ENCODE measurements at places on chromosomes 1 and 21. TPM values are rescaled to one million over a fixed set of nuclear protein-coding genes. Genes with fewer than 3 reads are reported as not detected.
A peak's percentile ranks its signal among the peaks of the same experiment; 100 is the strongest.

DNA sequence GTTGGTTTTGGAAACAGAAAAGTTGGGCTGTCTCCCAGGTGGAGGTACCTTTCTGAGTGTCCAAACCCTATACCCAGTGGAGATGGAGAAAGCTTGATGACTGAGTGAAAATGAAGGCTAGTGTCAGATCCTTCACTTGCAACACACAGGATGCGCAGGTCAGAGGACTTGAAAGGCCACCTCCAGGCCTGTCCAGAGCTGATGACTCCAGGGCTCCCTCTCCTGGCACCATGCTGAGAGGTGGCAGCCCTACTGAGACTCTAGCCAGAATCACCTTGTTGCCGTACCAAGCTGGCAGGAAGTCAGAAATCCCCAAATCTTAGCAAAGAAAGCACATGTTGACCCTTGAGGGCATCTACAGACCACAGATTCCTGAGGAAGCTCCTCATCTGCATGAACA, 16.4 kb downstream of the KNCN start:
- no peak for DNase-seq

- peak; percentile 24 for DNase-seq
Measured at GRCh38 chr1:35851132-35851869, 31.7 kb upstream of the AGO1 start.

DNA sequence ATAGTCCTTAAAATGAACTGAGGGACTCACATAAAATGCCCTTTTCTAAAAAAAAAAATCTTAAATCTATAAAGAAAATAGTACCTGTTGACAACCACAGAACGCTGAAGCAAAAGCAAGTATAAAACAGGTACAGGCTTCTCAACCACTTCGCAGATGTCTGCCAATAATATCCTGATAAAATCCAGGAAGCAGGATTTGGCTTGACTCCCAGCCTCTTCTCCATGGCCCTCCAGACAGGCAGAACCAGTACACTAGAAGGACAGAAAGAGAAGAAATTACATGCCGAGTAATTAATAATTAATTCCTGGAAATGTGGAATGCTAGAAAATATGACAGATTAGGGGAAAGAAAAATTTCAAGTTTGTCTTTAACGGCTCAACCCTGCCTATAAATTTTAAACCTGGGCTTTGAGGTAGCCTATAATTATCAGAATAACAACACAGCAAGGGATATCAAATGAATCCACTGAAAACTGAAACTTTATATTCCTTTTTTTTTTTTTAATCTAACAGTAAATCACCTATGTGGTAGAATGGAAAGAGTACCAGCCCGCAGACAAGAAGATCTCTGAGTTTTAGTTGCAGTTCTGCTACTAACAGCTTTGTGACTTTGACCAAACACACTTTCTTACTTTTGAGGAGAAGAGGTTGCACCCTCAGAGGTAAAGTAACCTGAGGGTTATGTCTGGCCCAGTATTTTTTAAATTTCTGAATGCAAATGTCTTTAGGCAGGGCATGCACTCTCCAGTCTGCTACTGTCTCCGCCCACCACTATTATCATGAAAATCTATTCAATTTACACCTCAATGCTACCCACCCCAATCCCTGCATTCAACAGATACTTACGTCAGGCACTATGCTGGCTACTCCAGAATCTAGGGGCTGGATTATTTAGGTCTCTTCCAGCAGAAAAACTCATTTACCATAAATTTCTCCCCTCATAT, 2.7 kb downstream of the KIAA0319L start:
- no peak for DNase-seq

APOBEC4 gene
- 0.09 TPM for polyA plus RNA-seq

DNA sequence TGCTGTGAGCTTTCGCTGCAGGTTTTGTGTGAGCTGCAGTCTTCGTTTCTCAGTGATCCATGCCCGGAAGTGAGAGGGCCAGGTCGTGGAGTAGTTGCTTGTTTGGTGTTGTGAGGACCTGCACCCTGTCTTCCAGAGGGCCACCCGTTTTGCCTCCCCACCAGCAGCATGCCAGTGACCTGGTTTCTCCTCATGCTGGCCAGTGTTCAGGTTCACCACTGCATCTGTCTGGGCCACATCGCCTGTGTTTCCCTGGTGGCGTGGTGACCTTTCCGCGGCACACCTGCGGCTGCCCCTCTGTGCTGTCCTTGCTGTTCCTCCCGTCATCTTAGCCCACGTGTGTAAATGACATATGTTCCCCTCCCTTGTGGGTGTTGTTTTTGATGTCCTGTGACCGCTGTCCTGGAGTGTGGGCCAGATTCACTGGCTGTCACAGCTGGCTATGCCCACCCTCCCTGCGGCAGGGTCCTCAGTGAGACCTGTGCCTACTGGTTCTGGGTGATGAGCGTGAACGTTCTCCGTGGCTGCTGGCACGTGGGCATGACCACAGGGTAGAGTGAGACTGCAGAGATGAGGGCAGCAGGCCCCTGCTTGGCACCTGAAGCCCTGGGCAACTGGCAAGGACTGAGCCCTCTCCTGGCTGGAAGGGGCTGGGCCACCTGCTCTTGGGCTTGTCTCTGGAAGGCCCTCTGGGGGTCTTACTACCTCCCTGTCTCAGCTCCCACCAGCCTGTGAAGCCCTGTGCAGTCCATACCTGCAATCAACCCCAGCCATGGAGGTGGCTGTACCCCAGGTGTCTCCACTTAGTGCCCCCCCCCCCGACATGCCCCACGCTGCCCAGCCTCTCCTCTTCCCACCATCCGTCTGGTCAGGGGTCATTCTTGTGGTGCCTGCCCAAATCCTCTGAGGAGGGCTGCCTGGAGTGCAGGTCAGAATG, 7.3 kb downstream of the IBA57 start:
- DNase-seq, result no peak

DNA sequence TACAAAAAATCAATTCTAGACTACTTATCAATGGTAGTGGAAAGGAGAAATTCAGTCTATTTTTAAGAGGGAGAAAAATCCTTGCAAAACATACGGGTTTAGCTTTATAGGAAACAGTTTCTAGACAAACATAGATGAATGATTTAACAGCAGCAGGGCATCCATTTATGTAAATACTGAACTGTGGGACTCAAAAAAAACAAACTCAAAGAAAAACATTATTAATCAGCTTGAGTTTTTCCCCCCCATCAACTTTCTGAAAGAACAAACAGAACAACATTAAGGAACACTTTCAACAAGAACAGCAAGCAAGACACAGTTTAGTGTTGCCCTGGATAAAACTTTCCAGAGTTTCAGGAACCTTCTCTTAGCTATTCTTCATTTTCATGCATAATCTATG, 147.3 kb upstream of the KCNK2 start:
- DNase-seq, result no peak

- DNase-seq, result no peak
Measured at GRCh38 chr1:222275001-222275728, 272.7 kb downstream of the HHIPL2 start.

OR2G6 gene
- polyA plus RNA-seq, result not detected

- peak; percentile 45 for DNase-seq
Measured at GRCh38 chr1:235767795-235768194, 98.9 kb downstream of the LYST start.

LGR6 gene
- polyA plus RNA-seq, result 0.36 TPM

DNA sequence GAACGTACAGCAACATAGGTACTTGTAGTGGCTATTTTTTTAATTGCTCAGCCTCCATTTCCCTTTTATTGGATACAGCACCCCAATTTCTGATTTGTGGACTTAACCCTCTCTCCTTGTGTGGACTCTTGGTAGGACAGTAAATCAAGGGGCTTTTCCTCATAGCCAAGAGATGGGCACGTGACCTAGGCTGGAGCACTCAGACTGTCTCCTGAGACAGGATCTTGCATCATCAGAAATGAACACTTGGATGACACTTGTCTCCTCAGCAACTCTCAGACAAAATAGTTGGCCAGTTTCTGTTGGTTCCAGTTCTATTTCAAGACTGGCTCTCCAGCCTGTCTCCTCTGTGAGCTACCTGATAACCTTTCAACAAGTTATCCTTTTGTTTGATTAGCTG, 112.9 kb upstream of the ZNF678 start:
- no peak for DNase-seq

- DNase-seq, result no peak
Measured at GRCh38 chr1:18530587-18531502, 50.1 kb downstream of the KLHDC7A start.

- DNase-seq, result no peak
Measured at GRCh38 chr1:237084341-237085077, 42.5 kb downstream of the RYR2 start.

DNA sequence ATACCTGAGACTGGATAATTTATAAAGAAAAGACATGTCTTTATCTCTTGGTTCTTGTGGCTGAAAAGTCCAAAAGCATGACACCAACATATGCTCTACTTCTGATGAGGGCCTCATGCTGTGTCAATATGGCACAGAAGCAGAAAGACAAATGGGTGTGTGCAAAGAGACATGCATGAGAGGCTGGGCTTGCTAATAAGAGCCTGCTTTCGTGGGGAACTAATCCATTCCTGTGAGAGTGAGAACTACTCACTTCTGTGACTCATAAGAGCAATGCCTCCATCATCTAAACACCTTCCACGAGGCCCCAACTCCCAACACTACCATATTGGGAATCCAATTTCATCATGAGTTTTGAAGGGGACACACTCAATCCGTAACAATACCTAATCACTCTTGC, 340.0 kb upstream of the DUSP10 start:
- DNase-seq, result no peak

DNA sequence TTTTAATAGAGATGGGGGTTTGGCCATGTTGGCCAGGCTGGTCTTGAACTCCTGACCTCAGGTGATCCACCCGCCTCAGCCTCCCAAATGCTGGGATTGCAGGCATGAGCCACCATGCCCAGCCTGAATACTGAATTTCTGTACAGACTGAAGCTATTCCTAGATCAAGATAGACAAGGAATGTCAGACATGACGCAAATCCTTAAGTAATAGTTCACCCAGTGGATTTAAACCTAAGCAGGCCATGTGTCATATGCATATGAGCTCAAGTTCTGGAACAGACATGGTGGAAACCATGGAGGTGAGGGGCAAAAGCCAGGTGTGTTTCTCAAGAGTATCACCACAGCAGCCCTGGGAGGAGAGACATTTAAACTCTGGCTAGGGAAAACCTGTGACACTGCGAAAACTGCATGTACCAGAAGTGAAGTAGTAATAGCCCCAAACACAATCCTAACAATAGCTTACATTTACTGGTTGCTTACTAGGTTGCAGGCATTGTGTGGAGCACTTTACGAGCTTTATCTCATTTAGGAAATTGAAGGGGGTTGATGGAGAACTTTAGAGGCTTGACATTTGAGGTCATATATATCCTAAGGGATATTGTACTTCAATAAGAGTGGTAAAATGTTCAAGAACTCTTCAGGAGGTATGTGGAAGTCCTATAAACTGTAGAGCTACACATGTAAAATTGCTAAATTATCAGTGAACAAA, 31.7 kb upstream of the MAN1A2 start:
- no peak for DNase-seq

GRCh38 chr1:231420299-231420958, 1.7 kb downstream of the EGLN1 start:
- DNase-seq, result peak; percentile 27

DNA sequence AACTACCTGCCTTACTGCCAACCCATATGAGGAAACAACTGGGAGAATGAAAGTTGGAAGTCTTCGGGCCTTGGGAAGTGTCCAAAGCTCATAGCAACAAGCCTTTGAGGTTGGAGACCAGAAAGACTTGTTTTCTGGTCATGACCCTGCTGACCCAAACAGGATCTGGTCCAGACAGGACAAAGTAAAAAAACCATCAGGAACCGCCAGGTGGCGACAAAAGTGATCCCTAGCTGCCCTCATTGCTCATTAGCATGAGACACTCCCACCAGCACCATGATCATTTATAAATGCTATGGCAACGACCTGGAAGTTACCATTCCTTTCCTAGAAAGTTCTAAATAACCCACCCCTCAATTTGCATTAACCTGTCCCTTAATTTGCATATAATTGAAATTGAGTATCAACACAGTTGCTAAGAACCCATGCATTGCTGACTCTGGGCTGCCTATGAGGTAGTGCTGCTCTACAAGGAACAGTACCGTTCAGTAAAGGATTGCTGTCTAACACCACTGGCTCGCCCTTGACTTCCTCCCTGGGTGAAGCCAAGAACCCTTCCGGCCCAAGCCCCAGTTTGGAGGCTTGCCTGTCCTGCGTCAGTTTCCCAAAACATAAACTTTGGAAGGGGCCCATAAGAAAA, 89.0 kb downstream of the URB2 start:
- DNase-seq, result no peak

TMOD4 gene
- polyA plus RNA-seq, result 0.64 TPM

SLC9C2 gene
- 0.06 TPM for polyA plus RNA-seq

SEMA6C gene
- polyA plus RNA-seq, result 23.4 TPM

LCE2B gene
- polyA plus RNA-seq, result not detected

GRCh38 chr1:54355931-54356679, 50.1 kb downstream of the SSBP3 start:
- DNase-seq, result no peak

Measured in large intestine (tissue), 12 donors.